Fibroblast of lung (primary cell): ENCODE measurements at places on chromosomes 12 and 14. TPM values are rescaled to one million over a fixed set of nuclear protein-coding genes. Genes with fewer than 3 reads are reported as not detected.

Gene CCDC38
- total RNA-seq: not detected in 2 replicates

Gene B3GNT4
- under 0.01 and 0.33 TPM in 2 replicates for total RNA-seq

Gene ACSM4
- not detected in 2 replicates for total RNA-seq

Gene ANKRD9
- 13.6 and 22.0 TPM in 2 replicates for total RNA-seq

Gene CLEC9A
- not detected in 2 replicates for total RNA-seq

Gene DEPDC4
- 1.0 and 1.2 TPM in 2 replicates for total RNA-seq
